Adipocyte (in vitro differentiated cells): ENCODE measurements at places on chromosomes 6 and 20.

GRCh38 chr20:14288341-14289330 lies 48.8 kb downstream of the FLRT3 start:
- peak; percentile 24 for DNase-seq

DNA sequence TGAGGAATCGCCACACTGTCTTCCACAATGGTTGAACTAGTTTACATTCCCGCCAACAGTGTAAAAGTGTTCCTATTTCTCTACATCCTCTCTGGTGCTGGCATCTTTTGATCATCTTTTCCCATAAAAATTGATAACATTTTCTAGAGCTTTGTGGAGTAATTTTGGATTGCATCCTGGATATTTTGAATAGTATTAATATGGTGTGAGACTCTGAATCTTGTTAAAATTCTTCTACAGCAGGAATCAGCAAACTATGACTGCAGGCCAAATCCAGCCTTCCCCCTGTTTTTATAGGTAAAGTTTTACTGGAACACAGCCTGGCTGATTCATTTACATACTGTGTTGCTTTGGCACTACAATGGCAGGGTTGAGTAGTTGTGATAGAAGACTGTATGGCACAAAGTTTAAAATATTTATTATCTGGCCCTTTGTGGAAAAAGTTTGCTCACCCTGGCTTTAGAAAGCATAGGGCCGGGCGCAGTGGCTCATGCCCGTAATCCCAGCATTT lies 15.0 kb upstream of the RNF8 start:
- DNase-seq = no peak

GRCh38 chr6:169555971-169556617 lies 145.7 kb downstream of the WDR27 start:
- no peak for DNase-seq

DNA sequence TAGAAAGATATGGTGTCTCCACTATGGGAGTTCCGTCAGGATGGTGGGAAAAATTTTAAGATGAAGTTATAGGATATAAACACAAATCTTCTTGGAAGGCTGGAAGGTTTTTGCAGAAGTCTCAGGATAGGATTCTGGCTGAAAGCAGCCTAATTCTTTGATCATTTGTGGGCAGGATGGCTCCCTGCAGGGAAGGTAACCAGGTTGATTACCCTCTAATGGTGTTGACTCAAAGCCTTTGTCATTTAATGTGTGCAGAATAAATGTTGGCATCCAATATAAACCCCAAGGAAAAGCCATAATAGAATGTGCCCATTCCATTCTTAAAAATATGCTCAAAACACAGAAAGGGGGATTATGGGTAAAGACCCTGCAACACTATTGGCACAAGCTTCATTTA lies 204.3 kb downstream of the EPM2A start:
- no peak for DNase-seq

GRCh38 chr6:156169371-156169770 lies 607.8 kb upstream of the ARID1B start:
- no peak for DNase-seq

DNA sequence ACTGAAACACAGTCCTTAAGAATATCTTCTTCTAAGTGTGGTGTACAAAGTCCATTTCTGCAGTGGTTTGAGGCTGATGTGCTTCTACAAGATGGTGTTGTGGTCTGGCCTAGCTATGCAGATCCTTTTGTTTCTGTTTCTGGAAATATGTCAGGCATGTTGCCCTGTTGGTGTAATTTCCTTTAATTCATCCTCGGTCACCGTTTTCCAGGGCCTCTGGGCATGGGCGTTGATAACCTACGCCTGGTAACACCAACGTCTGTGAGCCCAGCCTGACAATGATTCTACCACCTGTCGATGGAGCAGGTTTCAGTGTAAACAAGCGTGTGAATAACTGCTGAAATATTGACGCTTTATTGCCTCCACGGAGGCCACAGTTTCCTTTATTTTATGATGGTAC lies 33.3 kb upstream of the AFDN start:
- no peak for DNase-seq

GRCh38 chr6:112038268-112038667 lies 15.6 kb upstream of the CCN6 start:
- peak; percentile 23 for DNase-seq

- peak; percentile 82 for DNase-seq
Measured at GRCh38 chr6:106334646-106335448, 9.3 kb upstream of the ATG5 start.

GRCh38 chr20:6060213-6060612 lies 6.4 kb upstream of the LRRN4 start:
- no peak for DNase-seq

DNA sequence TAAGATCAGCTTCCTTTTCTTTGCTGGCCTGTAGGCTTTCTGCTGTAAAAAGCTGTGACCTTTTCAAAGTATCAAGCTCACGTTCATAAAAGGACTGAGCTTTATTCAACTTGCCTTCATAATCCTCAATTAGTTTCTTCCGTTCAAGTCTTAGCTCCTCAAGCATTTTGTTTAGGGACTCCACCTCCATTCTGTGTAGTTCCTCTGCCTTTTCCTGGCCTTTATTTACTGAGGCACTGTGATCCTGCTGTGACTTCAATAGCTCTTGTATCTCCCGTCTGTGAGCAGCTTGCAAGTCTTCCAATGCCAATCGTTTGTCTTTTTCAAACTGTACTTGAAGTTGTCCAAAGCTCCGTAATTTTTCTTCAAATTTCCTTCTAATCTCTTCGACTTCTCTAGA lies 54.4 kb downstream of the FAM184A start:
- DNase-seq = no peak

GRCh38 chr6:44166591-44167184 lies 8.1 kb downstream of the CAPN11 start:
- DNase-seq = no peak

GRCh38 chr6:156058356-156058755 lies 602.7 kb upstream of the NOX3 start:
- no peak for DNase-seq

- DNase-seq = peak; percentile 74
Measured at GRCh38 chr6:142925575-142926110, 19.3 kb downstream of the HIVEP2 start.

GRCh38 chr6:44234101-44235025 lies 11.0 kb downstream of the SLC29A1 start:
- DNase-seq = peak; percentile 83

- DNase-seq = no peak
Measured at GRCh38 chr20:11045412-11046175, 371.8 kb upstream of the JAG1 start.

DNA sequence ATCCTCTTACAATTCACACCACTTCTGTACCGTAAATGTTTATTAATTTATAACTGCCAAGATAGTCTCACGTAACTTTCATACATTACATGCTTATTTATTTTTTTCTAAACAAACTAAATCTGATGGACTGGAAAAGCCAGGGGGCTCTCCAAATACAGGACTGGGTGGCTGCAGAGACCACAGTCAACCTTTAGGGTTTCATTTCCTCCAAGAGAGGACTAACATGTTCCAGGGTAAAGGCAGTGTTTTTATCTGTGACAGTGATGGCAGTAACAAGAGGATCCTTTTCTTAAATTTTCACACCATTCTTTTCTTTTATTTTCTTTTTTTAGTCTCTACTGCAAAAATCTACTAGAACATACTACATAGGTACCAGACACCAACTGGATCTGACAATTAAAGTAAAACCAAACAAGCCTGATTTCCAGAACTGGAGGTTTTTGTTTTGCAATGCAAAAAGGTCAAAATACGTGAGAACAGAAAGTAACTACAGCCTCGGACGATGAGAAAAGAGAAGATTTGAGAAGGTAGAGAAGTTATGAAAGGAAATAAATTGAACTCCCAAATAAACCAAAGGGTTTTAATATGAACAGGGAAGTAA lies 1.2 kb downstream of the LMBRD1 start:
- DNase-seq = peak; percentile 22

- no peak for DNase-seq
Measured at GRCh38 chr6:84263557-84263956, 36.1 kb upstream of the CEP162 start.

GRCh38 chr20:35063168-35063567 lies 29.4 kb downstream of the TRPC4AP start:
- DNase-seq = no peak

GRCh38 chr6:5634525-5634924 lies 372.2 kb downstream of the NRN1 start:
- peak; percentile 75 for DNase-seq

GRCh38 chr6:151254451-151255081 lies 14.8 kb downstream of the AKAP12 start:
- DNase-seq = peak; percentile 56

GRCh38 chr6:133428295-133428694 lies 187.1 kb downstream of the EYA4 start:
- DNase-seq = no peak

- peak; percentile 56 for DNase-seq
Measured at GRCh38 chr6:159760602-159761057, 1.2 kb upstream of the ACAT2 start.

GRCh38 chr6:130453230-130453629 lies 87.4 kb downstream of the TMEM200A start:
- DNase-seq = no peak

DNA sequence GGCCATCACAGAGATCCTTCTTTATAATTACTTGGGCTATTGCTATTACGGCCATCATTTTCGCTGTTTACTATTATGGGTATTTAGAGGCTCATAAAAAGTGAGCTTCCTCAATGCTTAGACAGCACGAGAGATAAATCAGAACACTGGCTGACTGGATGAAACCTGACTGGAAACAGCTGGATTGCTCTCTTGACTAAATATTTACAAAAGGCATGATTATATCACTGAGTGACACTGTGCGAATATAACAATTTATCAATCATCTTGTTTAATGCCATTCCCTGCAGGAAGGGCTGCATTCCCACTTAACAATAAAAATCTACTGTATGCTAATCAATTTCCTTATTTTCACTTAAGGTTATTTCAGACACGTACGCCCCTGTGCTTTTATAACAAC lies 260.1 kb upstream of the ARID1B start:
- no peak for DNase-seq

DNA sequence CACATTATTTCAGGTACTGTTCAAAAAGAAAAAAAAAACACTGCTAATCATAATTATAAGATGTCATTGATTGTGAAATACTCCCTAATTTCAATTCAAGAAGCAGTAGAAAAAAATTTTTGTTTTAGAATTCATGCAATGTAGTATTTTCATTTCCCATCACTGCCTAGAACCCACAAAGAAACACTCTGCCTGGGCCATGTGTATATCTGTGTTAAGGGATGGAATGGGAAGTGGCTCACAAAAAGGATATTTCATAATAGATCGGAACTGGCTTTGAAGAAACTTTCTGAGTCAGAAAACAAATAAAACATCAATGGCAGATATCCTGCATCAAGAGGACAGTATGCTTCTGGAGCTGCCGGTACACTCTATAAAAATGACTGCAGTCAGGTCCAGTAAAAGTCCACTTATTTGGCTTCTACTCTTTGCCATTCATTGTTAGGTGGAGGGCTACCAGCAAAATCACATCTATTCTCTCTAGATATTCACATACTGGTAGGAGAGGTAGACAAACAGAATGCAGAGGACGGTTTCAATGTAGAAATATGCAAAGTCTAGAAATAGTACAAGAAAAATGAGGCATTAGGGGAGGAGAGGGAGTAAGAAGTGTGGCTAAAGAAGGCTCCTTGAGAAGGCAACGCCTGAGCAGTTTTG lies 135.0 kb upstream of the TNFAIP3 start:
- DNase-seq = peak; percentile 73

DNA sequence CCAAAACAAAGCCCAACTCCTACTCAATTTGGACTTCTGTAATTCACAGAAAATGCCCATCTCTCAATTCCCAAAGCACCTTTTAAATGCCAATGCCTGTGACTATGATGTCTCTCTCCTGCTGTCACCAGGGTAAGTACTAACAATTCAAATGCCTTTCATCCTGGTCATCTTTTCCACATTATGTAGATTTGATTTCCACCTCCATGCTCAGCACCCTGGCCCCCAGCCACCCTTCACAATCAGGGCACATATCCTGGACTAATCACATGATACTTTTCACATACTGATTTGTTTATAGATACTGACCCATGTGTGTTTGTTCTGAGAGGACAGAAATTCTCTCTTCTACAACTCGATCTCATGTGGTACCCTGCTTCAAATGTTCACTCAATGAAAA lies 236.3 kb downstream of the PTPRK start:
- DNase-seq = no peak

- peak; percentile 48 for DNase-seq
Measured at GRCh38 chr6:141199074-141199473, 933.7 kb upstream of the GJE1 start.

DNA sequence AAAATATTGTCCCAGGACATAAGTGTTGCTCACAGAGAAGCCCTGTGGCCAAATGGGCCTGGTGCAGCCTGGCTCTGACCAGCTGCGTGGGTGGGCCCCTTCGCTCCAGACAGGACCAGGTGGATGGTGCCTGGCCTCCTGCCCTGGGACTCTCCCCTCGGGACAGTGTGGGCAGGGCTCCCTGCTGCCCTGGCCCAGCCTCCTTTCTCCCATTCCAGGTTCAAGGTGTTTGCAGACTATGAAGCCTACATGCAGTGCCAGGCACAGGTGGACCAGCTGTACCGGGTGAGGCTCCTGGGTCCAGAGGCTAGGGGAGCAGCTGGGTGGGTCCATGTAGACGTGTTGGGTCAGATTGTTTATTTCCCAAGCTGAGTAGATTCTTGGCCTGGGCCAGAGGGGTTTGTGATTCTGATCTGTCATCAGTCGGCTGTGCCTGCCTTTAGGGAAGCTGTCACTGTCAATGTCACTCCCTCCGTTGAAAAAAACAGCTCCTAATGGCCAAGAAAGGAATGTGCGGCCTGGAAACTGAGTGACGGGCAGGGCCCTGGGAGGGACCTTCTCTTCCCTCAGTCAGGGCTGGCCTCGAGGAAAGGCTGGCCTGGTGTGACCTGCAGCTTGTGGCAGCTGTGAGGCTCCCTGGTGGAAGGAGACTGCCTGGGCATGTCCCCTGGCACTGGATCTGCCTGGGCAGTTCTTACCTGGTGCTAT lies 47.7 kb downstream of the PYGB start:
- DNase-seq = no peak

DNA sequence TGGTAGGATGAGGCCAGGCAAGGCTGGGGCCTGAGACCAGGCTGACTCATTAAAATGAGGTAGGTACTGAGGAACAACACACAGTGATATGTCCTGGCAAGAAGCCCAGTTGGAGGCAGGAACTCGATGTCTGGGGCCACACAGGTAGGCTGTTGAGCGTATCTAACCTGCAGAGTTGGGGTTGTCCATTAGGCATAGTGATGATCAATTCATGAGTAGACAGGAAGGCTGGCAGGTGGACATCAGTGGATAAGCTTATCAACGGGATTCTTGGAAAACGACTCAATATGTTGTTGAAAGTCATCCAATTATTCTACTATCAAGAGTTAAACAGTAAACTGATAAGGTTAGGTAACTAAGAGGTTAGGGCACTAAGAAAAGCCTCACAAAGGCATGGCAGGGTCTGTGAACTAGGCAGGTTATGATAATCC lies 193.2 kb upstream of the COL21A1 start:
- DNase-seq = no peak

GRCh38 chr6:142376800-142377496 lies 75.1 kb downstream of the ADGRG6 start:
- DNase-seq = no peak

GRCh38 chr6:9628819-9629218 lies 786.1 kb downstream of the TFAP2A start:
- peak; percentile 13 for DNase-seq

- peak; percentile 71 for DNase-seq
Measured at GRCh38 chr6:137241481-137242038, 22.4 kb upstream of the IFNGR1 start.

GRCh38 chr6:169986848-169987498 lies 235.6 kb downstream of the ERMARD start:
- no peak for DNase-seq

GRCh38 chr6:17902974-17903373 lies 84.5 kb downstream of the KIF13A start:
- peak; percentile 31 for DNase-seq
